ENCODE measurements at places on chromosomes 2 and 18.
A peak's percentile ranks its signal among the peaks of the same experiment; 100 is the strongest.

DNA sequence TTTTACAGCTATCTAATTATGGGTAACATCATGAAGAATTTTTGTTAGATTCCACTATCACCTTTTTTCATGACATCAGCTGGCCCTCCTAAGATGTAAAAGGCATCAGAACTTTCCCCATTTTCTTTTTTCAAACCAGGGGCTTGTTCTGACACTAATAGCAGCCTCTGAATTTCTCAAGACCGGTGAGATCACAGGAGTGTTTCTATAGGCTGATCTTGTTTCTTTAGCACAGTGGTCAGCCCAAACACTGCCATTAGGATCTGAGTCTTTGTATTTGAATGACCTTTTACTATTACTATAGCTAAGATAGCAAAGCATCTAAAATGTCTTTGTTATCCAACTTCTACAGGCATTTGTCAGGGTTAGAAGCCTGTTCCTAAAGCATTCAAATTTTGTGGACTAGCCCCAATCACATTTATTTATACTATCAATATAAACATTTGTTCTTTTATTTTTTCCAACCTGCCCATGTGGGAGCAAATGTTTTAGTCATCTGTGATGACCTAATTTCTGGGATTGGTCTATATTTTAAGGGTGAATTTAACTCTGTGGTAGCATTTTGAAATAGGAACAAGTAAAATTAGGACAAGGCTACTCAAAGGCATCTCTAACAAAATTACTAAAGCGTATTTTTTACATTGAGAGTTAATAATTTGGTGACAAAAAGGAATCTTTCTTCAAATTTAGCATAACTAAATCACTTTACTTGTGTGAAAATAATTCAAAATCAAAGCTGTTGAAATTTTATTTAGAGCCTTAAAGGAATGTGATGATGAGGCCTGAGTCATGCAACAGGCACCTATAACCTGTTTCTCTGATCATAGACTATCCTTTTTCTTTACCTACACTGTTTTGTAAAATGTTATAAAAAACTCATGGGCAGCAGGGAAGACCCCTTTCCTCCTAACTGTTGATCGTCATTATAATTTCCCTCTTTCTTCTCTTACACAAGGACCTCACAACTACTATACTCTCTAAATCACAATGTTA is 39.3 kb downstream of the ZAP70 start:
- DNase-seq = no peak

DNA sequence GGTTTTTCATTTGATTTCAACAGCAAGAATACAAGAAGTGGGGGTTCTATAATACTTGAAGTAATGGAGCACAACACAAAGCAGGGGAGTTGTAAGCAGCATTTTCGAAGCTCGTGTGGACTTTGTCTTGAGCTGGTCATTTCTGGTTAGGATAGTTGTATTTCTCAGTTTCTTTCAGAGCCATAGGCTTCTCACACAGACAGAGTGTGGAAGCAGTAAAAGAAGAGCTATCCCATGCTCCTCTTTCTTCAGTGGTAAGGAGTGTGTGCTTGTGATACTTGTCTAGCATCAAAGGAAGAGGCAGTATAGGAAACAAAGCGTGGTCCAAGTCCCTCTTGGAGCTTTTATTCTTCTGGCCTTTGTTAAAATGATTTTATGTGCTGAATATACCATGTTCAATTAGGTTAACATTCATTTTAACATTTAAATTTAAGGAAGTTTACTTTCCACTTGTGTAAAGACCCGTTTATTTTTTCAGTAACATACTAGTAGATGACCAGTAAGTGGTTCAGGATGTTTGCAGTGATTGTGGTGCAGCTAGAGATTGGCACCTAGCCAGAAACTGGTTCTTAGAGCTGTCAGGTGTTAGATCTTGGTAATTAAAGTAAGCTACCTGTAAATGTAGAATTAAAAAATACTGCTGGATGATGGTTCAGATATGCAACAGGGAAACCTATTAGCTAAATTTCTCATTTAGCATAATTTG is 14.6 kb downstream of the CCNYL1 start:
- no peak for DNase-seq

- DNase-seq = no peak
These were observed 3.0 kb upstream of the SKOR2 start for GRCh38 chr18:47254341-47254939.

- no peak for DNase-seq
These were observed 19.9 kb upstream of the RAB31 start for GRCh38 chr18:9688036-9688741.

DNA sequence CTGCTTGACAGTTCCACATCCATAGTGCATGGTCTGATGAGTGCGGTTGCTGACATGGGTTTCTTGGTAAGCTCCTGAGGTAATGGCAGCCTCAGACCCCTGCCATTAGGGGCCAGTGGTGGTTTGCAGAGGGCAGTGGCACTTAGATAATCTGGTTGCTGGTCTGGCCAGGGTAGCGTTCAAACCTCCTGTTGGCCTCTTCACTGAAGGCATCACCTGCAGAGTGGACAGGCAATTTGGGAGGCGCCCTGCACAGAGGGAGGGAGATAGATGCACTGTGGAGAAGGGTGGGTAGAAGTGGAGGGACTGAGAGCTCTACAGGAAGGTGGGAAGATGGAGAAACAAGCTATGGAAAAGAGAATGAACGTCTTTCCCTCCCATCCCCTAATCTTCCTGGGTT is 3.7 kb downstream of the HTRA2 start:
- no peak for DNase-seq

DNA sequence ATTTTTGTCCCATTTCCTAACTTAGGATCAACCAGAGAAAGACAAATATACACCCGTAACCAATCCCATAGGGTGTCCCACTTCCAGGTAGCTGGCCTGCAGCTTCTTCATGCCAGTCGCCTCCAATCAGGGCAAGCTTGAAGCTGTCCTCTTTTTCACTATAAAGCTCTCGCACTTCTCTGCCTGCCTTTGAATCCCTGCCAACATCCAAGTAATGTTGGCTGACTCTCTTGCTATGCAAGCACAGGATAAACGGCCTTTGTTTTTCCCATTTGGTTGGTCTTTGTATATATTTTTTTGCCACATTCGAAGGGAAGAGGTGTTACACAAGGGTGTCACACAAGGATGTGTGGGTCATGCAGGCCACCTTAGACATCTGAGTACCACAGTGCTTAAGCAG is 388.8 kb downstream of the CBLN2 start:
- DNase-seq = no peak

DNA sequence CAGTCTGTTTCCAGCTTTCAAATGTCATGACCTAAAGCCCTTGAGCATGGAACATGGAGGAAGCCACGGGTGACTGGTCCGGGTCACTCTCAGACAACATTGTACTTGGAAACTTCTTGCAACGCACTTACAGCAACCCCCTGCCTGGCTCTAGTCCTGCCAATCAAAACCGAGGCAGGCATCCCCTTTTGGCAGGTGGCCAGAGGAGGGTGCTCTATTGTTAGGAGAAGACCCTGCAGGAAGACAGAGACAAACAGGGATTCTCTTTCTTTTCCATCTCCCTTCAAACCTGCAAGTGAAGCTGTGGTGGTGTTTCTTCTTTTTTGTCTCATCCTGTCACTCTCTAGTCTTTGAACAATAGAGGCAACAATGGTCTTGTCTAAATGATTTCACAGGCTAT is 667.2 kb downstream of the ZEB2 start:
- no peak for DNase-seq

DNA sequence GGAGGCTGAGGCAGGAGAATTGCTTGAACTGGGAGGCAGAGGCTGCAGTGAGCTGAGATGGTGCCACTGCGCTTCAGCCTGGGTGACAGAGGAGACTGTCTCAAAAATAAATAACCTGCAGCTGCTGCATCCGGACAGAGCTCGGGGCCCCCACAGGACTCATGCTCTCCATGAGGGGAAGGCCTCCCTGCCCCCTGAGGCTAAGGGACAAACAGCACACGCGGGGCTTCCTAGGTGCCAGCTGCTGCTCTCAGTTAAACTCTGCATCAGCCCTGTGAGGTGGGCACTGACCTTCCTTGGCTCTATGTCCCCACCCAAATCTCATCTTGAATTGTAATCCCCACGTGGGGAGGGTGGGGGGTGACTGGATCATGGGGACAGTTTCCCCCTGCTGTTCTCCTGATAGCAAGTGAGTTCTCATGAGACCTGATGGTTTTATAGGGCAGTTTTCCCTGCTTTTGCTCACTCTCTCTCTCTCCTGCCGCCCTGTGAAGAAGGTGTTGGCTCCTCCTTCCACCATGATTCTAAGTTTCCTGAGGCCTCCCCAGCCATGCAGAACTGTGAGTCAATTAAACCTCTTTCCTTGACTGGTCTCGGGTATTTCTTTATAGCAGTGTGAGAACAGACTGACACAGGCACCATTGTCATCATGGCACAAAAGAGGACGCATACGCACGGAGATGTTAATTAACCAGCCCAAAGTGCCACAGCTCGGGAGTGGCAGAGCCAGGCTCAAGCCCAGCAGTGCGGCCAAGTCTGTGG is 49.9 kb upstream of the TAF1B start:
- DNase-seq = no peak

DNA sequence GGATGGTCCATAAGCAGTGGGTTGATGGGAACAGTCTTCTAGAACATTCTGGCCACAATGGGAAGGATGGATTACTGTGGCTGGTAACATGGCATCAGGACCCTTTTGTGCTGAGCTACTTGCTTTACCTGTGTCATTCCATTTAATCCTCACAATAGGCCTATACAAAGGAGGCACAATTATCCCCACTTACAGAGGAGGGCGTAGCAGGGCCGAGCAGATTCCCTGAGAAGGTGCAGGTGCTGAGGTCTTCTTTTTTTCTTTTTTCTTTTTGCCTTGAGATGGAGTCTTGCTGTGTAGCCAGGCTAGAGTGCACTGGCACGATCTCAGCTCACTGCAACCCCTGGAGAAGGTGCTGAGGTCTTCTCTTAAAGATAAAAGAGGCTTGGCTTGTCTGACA is 6.7 kb upstream of the LRRC30 start:
- no peak for DNase-seq

DNA sequence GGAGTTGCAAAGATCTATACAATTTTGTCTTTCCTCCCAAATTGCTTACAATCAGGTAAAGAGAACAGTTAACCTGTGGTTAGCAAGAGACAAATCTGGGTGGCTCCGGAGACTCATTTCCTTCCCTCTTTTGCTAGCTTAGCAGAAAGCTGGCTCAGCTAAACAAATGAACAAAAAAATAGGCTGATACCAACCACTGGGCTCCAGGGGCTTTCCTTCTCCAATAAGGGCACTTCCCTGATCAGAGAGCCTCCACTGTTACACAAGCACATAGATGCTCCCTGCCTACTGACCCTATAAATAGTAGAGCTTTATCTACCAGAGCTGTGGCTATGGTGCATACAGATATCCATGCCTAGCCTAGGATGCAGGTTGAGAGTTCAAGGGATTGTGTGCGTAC is 90.1 kb upstream of the ARL5A start:
- no peak for DNase-seq

DNA sequence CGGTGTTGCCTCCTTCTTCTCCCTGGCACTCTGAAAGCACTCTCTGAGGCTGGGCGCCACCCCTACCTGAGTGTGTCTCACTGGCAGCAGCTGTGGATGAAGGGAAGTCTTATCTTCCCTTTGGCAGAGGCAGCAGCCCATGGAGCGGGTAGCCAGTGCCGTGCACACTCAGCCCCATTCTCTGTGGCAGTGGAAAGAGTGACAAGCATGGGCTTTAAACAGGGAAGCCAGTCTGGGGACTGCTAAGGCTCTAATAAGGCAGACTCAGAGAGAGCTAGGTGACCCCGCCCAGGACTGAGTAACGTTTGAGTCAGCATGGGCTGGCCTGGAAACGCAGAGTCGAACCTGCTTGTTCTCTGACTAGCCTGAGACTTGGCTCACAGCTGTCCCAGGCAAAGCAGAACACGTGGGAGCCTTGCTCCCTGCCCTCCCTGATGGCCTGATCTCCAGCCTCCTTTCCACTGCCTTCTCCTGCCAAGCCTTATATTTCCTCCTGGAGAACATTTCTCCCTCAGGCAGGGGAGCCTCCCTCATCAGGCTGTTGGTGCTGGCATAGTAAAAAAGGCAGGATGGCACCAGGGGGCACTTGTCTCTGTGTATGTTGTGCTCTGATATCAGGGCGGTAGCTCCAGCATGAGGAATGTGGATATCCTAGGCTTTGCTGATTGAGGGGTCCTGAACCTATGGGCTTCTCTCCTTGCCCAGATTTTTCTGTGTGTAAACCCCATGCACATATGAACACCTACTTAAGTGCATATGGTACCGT is 93.9 kb upstream of the LGALSL start:
- peak; percentile 46 for DNase-seq

- DNase-seq = no peak
These were observed 80.2 kb upstream of the PHLPP1 start for GRCh38 chr18:62634979-62635630.

DNA sequence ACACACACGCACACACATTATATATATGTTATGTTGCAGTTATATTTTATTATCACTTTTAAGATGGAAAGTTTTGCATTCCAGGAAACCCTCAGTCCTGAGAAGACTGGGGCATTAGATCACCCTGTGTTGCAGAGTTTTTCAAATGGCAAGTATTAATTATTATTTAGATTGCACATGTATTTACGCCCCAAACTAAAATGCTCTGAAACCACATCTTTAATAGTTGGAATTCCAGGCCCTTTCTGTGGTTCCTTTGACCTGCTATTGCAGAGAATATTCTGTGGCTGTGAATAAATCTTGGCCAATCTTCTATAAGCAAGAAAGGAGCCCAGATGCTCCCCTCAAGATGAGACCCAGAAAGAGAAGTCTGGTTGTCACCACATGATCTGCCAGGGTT is 427.0 kb upstream of the TNP1 start:
- peak; percentile 77 for DNase-seq

DNA sequence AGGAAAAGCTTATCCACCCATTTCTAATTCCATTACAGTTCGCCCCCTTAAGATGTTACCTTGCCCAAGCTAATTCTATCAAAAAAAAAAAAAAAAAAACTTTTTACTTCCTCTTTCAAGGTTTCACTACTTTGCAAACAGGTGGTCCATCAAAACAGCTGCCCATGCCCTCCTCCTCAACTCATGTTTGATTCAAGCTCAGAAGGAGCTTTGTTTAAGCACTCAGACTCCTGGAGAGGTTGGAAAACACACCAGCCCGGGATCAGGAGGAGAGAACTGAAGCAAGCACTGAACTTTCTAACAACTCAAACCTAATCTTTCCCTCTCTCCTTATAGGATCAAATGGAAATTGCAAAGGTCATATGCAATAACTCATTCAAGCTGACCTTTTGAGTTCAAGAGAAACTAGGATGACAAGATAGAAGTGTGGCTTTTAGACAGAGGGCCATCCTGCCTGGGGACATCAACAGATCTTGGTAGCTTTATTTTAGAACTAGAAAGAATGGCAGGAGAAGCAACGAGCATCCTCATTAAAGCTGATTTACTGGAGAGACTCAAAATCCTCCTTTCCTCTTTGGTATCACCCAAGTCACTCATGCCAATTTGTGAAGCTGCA is 28.3 kb upstream of the FZD7 start:
- no peak for DNase-seq

GRCh38 chr2:101082998-101083397 is 68.2 kb downstream of the TBC1D8 start:
- no peak for DNase-seq

DNA sequence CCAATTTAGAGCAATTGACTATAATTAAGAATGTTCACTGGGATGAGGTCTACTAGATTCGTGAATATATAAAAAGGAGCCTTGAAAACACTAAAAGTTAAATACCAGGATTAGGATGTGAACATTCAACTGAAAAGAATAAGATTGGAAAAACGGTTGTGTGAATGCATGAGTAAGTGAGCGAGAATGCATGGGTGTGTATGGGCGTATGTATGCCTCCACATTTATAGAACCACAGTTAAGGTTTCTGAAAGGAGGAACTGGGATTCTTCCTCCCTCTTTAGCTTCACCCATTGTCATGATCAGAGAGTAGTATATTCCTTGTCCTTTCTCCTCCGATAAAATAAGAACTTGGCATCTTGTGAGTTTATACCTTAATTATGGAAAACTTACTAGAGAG is 151.1 kb upstream of the UBE2E3 start:
- no peak for DNase-seq
